ENCODE measurements at places on chromosomes 13 and 19.
A peak's percentile ranks its signal among the peaks of the same experiment; 100 is the strongest.

DNA sequence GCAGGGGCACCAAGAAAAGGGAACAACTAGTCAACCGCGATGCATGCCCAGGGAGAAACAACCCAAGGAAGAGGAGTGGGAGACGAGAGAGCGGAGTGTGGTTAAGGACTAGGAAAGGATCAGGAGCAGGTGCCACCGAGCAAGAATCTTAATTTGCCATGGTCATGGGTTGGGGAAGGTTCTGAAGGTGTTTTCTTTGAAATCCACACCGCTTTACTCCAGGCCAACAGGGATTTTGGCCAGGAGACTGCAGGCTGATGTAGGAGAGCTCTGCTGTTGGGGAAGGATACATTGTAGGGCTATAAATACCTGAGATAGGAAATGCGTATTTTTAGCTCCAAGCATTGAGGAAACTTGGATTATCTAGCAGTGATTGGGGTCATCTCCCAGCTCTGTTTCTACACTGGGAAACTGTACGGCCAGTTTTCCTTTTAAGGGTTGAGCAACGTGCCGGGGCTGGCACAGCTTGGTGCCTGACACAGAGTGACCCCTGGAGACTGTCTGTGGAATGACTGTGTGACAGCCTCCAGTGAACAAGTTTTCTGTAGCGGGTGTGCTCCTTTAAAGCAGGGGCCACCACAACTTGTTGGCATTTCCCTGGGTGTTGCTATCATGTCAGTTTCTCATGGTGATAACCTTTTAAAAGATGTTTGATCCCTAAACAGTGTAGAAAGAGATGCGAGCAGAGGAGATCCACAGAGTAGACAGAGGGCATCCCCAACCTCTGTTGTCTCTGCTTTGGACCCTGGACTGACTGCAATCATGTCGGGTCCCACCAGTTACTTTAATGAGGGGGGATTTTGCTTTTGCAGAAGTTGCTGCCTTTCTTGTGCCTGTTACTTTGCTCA lies 34.3 kb downstream of the ZNF536 start:
- no peak for DNase-seq

- no peak for DNase-seq
These were observed 41.8 kb upstream of the ZNF429 start for GRCh38 chr19:21463449-21464105.

GRCh38 chr19:41206926-41207750 lies 11.9 kb upstream of the AXL start:
- no peak for DNase-seq

DNA sequence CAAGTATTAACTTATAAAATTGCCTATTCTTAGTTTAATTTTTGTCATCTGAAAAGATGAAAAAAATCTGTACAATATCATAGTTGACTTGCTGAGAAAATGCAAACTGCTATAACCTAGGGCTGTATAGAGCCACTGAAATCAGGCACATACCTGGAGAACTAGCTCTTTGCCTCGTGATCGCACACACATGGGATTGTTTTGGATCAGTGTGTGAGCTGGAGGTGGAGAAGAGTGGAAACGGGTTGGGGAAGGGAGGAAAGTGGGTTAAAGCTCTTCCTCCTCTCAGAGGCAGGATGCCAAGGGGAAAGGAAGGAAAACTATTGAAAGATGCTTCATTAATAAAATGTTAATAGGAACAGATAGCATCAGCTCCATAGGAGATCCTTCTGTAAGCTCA lies 2.7 kb downstream of the MTUS2 start:
- DNase-seq = no peak

- DNase-seq = no peak
These were observed 17.8 kb upstream of the MIR17HG start for GRCh38 chr13:91329733-91330132.

GRCh38 chr13:114140131-114140905 lies 7.9 kb upstream of the RASA3 start:
- no peak for DNase-seq

GRCh38 chr13:25217023-25217885 lies 45.2 kb upstream of the AMER2 start:
- DNase-seq = no peak

DNA sequence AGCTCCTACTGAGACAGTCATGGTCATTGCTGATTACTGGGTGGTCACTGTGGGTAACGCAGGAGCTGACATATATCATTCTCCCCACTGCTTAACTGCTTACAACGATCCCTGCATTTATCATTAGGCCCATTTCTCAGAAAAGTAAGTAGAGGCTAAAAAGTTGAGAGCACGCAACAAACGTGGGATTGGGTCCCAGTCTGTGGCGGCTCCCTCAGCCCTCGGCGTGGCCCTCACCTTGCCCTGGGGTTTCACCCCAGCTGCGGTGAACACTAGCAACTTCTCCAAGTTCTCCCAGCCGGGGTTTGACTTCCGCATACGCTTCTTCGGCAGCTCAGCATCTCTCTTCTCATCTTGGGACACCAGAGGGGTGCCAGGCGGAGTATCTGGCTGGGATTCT lies 2.5 kb downstream of the PNKP start:
- no peak for DNase-seq

- DNase-seq = no peak
These were observed 726 bp upstream of the TGFB1 start for GRCh38 chr19:41354343-41354953.

DNA sequence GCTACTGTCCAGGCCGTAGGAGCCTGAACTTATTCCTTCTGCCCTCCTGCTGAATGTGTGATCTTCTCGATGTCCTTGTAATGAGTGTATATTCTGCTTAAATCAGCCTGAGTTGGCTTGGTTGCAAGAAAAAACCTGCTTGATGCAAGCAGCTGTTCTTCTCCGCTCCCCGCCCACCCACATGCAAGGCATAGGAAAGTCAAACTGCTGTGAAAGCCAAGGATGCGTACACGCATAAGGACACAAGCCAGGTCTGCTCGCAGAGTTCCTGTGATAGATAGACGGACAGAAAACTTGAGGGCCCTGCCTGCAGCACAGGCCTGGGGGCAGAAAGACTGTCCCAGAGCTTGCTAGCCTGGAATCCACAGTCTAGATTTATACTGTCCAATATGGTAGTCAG lies 101.1 kb downstream of the DNAJC15 start:
- DNase-seq = no peak

DNA sequence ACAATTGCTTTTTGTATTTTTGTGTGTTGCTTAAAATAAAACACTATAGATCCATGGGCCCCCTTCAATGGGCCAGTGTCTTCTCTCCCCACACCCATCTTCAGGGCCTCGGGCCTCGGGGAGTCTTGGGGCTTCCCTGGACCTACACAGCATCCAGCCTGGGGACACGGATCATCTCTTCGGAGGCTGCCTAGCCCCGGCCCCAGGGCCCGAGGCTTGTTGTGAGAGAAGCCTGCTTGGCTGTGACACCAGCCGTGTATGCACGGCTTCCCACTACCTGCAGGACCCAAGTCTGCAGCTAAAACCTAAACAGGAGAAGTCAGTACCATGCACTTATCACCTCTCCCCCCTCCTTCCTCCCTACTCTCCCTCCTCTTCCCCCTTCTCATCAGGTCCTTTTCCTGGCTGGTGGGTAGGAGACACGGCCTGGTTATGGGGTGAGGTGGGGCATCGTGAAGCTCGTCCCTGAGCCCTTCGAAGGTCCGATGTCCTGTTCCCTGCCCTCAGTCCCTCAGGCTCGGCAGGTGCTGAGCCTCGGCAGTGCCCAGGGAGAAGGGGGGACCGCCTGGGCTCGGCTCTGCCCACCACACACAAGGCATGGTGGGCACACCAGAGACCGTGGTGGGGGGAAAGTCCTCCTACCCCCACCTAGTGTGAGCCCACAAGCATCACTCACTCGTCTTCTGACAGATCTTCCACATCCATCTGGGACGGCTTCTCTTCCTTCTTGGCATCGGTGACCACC lies 9.5 kb downstream of the C13orf46 start:
- DNase-seq = no peak

- no peak for DNase-seq
These were observed 12.8 kb downstream of the C3 start for GRCh38 chr19:6707658-6708018.

DNA sequence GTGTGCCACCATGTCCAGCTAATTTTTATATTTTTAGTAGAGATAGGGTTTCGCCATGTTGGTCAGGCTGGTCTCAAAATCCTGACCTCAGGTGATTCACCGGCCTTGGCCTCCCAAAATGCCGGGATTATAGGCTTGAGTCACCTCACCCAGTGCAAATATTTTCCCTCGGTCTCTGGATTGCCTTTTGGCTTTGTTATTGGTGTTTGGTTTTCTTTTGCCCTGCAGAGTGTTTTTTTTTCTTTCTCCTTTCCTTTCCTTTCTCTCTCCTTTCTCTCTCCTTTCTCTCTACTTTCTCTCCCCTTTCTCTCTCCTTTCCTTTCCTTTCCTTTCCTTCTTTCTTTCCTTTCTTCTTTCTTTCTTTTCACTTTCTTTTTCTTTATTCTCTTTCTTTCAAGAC lies 33.2 kb downstream of the KDM4B start:
- DNase-seq = no peak

DNA sequence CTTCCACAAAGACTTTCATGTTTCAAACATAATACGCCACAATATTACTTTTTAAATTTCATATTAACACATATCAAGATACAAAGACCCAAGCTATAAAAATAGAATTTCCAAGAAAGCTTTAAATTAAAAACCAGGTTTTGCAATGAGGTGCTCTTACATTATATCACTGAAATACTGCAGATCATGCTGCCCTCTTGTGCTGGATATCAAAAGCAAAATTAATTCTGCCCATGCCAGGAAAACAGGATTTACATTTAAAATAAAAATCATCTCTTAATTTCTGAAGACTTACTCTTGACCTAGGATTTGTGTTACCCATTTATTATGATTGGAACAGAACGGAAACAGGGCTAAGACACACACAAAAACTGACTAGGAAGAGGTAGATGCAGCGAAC lies 145.0 kb downstream of the ABCC4 start:
- no peak for DNase-seq

DNA sequence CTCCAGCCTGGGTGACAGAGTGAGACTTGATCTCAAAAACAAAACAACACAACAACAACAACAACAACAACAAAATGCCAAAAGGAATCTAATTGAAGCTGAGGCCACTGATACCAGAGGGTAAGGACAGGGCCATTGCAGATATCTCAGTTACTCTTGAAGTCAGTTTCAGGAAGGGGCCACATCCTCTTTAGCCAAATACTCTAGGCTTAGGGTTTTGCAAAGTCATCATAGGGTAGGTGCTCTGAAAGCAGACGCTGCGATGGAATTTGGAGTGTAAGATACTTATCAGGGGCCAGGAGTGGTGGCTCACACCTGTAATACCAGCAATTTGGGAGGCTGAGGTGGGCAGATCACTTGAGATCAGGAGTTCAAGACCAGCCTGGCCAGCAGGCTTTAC lies 46.6 kb upstream of the UBAC2 start:
- no peak for DNase-seq

- DNase-seq = no peak
These were observed 341.3 kb downstream of the SPRY2 start for GRCh38 chr13:79999601-80000000.

DNA sequence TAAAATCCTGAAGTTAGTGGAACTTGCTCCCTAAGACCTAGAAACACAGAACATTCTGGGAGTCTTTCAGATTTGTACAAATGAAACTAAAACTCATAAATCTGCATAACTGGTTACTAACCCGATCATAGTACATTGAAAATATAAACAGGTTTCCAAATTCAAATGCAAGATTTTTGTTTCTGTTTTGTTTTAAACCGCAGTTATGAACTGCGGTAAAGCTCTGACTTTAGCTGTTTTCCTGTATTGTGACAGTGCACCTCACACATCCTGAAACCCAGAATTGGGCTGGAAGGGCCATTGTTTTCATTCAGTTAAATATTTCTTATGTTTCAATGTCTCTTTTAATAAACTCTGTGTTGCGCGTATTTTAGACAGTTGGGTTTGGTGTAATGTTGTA lies 204.7 kb downstream of the SHISA2 start:
- no peak for DNase-seq

GRCh38 chr13:38350114-38350617 lies 515 bp downstream of the UFM1 start:
- DNase-seq = peak; percentile 36

DNA sequence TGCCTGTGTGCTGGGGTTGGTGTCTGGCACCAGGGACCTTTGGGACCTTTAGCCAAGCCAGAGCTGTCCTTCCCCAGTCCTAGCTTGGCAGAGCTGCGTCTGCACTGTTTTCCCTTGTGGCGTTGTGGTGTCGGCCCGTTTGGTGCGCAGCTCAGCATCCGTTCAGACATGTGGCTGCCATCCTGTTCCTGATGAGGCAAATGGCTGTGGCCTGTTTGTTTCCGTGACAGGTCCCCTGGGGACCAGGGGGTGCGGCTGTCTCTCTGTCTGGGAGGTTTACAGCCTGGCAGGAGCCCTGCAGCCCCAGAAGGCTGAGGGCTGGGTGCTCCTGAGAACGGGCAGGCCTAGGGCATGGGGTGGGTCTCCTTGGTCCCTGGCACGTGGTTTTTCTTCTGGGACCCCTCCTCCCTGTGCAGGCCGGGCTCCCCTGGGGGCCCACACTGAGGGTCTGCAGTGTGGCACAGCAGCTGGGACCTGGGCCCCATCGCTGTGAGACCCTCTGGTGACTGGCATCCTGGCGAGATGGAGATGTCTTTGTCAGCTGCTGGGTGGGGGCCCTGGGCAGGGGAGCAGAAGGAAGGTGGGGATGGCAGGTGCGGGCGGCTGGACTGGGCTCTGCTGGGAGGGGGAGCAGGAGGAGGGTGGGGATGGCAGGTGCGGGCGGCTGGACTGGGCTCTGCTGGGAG lies 4.0 kb downstream of the SPPL2B start:
- no peak for DNase-seq

DNA sequence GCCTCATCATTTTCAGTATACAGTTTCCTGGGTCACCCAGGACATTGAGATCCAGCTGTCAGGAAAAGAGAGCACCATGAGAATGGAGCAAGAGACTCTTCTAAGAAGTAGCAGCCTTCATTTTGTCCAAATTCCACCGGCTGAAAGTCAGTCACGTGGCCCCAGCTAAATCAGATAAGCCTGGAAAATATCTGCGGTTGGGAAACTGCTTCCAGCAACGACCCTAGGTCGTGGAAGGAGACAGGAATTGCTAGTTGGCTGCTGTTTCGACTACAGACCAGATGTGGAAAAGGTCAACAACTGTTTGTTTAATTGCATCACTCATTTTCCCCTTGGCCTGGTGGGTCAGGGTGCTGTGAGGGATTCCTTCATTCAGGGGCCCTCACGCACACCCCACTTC lies 107.0 kb downstream of the ZNF536 start:
- DNase-seq = no peak

- DNase-seq = no peak
These were observed 224.7 kb downstream of the GGACT start for GRCh38 chr13:100363874-100364273.

DNA sequence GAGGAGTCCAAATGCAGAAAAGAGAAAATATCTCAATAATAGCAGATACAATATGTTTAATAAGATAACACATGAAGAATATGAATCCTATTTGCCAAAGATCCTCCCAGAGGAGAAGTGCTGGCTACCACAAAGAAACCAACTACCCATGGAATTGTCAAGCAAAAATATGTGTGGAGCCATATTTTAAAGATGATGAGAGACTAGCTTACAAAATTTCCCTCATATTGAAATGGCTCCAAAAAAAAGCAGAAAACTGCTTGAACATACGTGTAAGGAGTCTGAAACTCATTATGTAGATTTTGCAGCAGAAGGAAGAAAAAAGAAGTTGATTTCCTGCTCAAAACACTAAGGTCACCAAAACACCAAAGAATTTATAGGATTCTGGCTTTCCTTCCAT lies 94.2 kb downstream of the USP12 start:
- DNase-seq = no peak
